NCI-H446 treated with DMSO at 0.1 percent for 48 hours (cell line): ENCODE measurements at places on chromosomes 1 and 21.

- no peak for DNase-seq
Measured at GRCh38 chr1:224378855-224379631, 22.4 kb downstream of the CNIH4 start.

- no peak for DNase-seq
Measured at GRCh38 chr21:28216976-28217523, 775.6 kb downstream of the LTN1 start.

GRCh38 chr1:54575161-54575560, 27.1 kb downstream of the ACOT11 start:
- DNase-seq: no peak

DNA sequence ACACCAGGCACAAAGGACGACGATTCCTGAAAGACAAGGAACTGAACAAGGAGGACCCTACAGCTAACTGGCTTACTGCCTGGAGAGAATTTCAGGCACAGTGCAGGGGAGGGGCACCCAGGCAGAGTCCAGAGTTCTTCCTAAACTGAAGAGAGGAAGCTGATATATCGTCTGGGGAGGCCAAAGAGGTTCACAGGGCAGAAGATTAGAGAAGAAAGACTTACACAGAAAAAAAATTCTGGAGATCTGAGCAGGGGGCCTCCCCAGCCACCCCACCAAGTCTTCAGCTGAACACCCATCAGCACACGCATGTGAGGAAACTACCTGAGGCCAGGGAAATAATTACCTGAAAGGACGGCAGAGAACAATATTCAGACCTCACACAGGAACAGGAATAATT, 24.6 kb downstream of the SORT1 start:
- DNase-seq: no peak

GRCh38 chr1:28580722-28581530, 11.1 kb upstream of the RAB42 start:
- DNase-seq: no peak

- no peak for DNase-seq
Measured at GRCh38 chr1:118988186-118989005, at the start of gene TBX15. Gene TBX15 (minus strand): TSS chr1:118988343. CDS start chr1:118987795, 548 bp downstream.

DNA sequence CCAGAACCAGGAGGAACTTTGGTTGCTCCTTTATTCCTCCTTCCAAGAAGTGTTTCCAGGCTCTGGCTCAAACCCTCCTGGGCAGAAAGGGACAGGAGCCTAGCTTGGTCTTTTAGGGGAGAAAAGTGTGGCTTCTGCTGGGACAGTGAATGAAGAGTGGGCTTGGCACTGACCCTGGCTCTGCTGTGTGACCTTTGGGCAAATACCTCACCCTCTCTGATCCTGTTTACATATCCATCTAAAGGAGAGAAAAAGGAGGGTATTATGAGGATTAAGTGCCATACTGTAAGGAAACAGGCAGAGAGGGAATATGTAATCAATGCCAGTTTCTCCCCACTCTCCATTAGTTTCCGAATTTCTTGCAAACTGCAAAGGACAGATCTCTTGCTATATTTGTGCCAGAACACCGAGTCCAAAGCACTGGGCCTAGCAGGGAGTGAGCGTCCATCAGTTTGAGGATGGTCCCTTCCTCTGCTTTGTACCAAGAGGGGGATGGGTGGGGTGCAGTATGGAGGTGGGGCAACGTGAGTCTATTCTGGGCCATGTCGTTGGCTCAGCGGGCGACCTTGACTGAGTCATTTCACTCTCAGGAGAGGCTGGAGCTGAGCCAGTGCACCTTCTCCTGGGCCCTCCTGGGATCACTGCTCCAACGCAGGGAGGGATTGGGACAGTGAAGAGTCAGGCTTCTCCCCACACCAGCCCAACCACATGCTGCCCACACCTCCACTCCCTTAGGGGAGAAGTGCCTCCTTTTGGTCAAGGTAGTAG, 38.4 kb downstream of the IGSF21 start:
- DNase-seq: no peak

GRCh38 chr1:6625584-6626149, 999 bp downstream of the THAP3 start:
- DNase-seq: no peak

DNA sequence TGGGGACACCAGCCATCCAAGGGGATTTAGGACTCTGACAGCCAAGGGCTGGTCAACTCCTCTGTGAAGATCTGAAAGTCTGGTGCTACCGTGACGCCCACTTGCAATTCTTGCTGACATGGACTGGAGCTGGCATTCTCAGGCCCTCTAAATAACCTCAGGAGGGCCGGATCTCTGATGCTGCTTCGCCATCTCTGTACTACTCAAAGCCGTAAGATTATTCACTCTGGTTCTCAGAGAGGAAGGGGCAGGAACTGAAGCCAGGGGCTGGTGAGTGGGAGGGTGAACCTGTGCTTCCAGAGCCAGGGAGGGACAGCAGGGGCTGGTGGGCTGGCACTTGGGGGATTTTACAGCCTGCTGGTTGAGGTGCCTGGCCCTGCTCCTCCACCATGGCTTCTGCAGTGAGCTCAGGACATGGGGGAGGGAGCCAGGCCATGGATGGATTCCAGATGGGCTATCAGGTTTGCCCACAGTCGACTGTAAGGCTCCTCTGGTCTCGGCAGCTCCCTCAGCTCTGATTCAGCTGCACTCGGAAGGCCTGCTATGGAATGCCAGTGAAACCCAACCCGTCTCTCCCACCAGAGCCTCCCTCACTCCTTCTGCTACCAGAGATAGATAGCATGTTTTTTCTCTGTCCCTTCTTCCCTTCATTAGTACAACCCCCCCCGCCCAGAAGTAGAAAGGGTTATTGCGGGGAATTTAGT, 84.5 kb downstream of the PLXNA2 start:
- DNase-seq: peak; percentile 66

GRCh38 chr1:156623946-156624813, 5.0 kb downstream of the HAPLN2 start:
- no peak for DNase-seq

- DNase-seq: no peak
Measured at GRCh38 chr1:7257225-7257624, 472.0 kb downstream of the CAMTA1 start.

GRCh38 chr1:155277902-155278688, 832 bp downstream of the HCN3 start:
- DNase-seq: no peak

DNA sequence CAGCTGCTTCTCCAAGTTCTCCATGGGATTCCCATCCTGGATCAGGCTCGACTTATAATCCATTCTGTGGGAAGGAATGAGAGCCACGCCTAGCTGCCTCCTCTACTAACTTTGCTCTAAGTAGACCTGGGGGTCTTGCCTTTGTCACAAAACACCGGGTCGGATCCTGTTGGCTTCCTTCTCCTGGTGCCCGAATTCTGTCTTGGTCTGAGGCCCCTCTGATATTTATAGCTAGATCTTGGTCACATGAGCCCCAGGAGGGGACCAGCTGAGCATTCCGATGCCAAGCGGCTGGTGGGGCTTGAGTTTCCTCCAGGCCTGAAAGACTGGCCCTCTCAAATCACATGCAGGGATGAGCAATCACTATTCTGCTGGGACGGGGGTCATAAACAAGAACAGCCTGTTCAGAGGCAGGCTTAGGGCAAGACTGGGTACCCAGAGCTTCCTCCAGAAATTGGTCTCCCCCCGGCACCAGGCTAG, at the start of gene TRIM63:
Gene TRIM63 (minus strand): TSS at position 199 of the 480 bp plus-strand sequence. CDS start 136 bp downstream, at position 63.
- DNase-seq: no peak

DNA sequence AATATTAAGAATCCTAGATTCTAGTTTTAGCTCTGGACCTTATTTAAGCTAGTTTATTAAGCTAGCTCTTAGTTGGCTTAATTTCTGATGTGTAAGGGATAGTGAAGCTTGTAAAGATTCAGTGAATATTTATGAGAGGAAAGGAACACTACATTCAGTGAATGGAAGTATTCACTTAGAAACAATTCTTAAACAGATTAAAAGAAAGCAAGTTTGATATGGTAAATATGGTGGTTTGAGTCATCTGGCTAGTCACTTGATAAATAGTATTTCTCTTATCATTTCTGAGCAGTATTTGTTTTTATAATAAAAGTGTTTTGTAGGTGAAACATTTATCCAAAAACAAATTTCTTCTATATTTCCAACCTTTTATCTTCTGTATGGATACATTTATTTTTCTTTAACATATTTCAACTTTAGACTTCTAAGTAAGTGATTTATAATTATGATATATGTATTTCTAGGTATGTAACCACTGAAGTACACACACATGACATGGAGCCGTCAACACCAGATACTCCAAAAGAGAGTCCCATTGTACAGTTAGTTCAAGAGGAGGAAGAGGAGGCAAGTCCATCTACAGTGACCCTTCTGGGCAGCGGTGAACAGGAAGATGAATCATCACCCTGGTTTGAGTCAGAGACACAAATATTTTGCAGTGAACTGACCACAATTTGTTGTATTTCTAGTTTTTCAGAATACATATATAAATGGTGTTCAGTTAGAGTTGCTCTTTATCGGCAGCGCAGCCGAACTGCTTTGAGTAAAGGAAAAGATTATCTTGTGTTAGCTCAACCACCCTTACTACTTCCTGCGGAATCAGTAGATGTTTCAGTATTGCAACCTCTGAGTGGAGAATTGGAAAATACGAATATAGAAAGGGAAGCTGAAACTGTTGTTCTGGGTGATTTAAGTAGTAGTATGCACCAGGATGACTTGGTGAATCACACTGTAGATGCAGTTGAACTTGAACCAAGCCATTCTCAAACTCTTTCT, 55.6 kb downstream of the SUCO start:
- DNase-seq: no peak

DNA sequence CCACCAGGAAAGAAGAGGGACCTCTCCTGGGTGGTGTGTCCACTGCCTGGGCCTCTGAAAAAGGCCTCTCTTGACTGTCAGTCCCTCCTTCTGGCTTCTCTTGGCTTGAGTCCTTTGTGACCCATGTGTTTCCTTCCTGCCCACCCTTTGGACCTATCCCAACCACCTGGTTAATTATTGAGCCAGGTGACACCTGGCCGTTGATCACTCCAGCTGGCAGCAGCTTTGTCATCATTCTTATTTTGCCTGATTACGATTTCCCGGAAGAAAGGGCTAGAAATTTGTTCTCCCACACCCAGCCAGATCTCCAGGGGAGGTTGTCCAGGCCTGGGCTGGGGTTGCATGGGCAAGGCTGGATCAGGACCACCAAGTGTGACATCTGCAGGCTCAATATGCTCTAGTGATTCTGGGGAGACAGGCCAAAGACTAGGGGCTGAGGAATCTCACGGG, 24.8 kb downstream of the CSF1 start:
- DNase-seq: no peak

DNA sequence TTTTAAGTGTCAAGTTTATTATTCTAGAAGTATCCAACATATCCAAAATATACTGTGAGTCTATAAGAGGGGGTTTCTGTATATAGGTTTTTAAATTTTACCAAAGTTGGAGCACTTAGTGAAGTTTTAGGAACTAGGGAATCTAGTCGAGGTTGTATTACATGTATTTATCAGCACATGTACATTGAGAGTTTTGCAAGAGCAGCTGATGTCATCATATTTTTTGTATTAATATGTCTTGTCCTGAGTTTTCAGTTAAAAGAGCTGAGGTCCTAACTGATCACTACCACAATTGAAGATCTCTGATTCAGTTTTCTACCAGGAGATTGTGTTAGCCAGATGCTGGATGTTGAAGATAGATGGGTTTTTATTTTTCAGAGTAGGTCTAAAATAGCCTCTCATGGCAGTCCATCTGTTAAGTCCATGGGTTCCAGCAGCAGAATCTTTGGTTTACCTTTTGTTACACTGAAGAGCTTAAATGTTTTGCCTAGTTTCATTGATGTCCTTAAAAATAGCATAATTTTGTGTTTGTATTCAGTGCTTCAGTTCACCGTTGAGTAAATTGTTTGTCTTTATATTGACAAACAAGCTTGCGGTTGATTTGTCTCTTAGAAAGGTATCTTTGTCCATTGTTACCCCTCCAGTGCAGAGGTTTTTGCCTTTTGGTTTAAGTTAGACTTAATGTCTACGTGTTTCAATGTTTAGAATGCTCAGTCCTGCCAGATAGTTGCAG, 16.0 kb downstream of the YBX1 start:
- no peak for DNase-seq

DNA sequence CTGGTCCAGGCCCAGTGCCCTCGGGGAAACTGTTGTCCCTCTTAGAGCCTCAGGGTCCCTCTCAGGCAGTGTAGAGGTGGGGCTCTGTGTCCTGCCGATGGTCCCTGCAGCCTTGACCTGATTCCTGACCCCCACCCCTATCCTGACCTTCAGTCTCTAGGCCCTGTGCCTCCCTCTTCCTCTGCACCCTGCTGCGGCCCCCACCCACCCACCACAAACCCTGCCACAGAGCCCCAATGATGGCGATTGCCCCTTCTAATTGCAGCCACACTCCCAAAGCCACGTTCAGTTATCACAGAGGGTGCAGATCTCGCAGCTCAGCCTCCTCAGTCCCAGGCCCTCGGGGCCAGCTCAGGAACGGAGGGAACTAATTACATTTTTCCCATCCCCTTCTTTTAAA, 99.7 kb downstream of the PAX7 start:
- DNase-seq: no peak

DNA sequence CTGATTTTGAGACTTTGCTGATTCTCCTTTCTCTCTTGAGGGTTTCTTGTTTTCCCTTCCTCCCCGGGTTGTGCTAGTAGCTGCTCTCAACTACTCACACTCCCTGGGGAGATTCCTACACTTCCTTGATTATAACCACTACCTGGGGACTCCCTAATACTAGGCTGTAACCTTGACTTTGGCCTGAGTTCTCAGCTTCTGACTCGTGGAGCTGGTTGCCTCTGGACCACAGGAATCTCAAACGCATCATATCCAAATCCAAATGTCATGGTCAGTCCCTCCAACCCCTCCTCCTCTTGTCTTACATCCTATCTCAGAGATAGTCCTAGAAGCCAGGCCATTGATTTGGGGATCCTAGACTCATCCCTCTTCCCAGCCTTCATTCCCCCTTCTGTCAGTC, 12.0 kb downstream of the MOV10 start:
- DNase-seq: no peak

- DNase-seq: no peak
Measured at GRCh38 chr1:160410406-160411005, 10.1 kb downstream of the VANGL2 start.
